ENCODE measurements at places on chromosomes 13 and 19.
A peak's percentile ranks its signal among the peaks of the same experiment; 100 is the strongest.

DNA sequence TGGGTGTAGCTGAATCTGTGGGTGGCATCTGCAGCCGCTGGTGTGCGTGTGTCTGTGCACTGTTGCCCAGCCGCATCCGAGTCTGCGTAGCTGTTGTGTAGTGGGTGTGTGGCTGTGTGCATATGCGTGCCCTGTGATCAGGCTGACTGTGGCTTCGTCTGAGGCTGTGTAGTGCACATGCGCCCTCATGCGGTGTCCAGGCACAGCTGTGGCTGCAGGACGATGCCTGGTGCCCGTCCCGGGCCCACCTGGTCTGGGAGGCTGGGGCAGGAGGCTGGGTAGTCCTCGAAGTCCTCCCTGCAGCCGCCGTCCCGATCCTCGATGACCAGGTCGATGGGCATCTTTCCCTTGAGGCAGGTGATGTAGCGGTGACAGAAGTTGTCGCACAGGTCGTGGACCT is 4.9 kb downstream of the MEIS3 start:
- no peak for DNase-seq

- DNase-seq: no peak
Observed at GRCh38 chr13:76455960-76456359, 430.2 kb downstream of the KCTD12 start.

DNA sequence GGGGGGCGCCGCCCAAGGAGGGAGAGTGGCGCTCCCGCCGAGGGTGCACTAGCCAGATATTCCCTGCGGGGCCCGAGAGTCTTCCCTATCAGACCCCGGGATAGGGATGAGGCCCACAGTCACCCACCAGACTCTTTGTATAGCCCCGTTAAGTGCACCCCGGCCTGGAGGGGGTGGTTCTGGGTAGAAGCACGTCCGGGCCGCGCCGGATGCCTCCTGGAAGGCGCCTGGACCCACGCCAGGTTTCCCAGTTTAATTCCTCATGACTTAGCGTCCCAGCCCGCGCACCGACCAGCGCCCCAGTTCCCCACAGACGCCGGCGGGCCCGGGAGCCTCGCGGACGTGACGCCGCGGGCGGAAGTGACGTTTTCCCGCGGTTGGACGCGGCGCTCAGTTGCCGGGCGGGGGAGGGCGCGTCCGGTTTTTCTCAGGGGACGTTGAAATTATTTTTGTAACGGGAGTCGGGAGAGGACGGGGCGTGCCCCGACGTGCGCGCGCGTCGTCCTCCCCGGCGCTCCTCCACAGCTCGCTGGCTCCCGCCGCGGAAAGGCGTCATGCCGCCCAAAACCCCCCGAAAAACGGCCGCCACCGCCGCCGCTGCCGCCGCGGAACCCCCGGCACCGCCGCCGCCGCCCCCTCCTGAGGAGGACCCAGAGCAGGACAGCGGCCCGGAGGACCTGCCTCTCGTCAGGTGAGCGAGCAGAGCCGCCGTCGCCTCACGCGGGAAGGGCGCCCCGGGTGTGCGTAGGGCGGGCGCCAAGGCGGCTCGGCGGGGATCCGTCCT is at the start of gene RB1:
Gene RB1 (plus strand): TSS at position 393 of the 784 bp plus-strand sequence. CDS start 162 bp downstream, at position 555.
- DNase-seq: peak; percentile 29

GRCh38 chr13:47455626-47456025 is 545.4 kb downstream of the SUCLA2 start:
- no peak for DNase-seq

- DNase-seq: no peak
Observed at GRCh38 chr13:40911341-40911740, 107.8 kb downstream of the ELF1 start.

GRCh38 chr19:48363500-48363809 is 285 bp downstream of the TMEM143 start:
- no peak for DNase-seq

GRCh38 chr19:31543456-31543855 is 194.2 kb upstream of the TSHZ3 start:
- no peak for DNase-seq

GRCh38 chr13:24341439-24341838 is 32.1 kb downstream of the C1QTNF9 start:
- DNase-seq: no peak

DNA sequence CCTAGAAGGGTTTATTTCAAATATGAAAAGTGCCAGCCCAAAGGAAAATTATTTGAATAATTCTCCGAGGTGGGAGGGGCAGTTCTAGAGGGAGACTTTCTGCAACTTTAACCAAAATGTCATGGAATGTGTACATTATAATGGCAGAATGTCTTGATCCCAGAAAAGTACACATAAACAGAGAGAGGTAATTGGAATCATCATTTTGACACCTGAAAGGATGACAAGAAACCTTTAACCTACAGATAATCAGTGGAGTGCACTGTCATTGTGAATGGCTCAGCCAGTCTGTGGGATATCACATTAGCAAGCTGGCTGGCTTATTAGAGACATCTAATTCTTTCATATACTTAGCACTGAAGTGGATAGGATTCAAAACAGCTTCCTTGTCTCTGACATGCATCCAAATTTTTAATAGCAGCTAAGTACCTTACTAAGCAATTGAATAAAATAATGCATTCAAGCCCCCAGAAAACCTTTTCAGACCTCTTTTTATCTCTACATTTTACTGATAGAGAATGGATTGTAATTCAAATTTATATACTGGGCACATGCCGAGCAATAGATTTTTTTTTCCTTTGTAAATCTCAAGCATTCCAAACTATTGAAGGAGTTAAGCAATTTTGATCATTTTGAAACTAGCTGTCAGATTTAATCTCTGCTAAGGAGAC is 468.6 kb downstream of the COG6 start:
- no peak for DNase-seq

- DNase-seq: no peak
Observed at GRCh38 chr13:40485611-40486517, 180.6 kb downstream of the FOXO1 start.

DNA sequence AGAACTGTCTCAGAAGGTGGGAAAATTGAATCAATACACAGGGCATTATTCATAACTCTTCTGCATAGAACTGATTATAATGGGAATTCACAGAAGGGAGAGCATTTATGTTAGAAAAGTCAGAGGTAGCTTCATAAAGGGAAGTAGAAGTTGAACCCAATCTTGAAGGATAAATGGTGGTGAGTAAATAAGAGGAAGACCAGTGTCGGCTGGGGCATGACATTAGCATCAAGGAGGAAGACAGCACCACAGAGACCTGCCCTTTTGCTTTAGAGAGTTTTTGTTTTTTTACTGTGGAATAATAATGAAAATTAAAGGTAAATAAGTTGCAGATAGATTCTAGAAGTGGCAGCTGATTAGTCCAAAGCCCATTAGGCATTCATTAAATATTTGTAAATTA is 21.9 kb downstream of the CDC16 start:
- DNase-seq: no peak

- DNase-seq: no peak
Observed at GRCh38 chr13:21576426-21576825, 27.5 kb downstream of the MICU2 start.

GRCh38 chr19:35955881-35956634 is 19.9 kb downstream of the LRFN3 start:
- no peak for DNase-seq

DNA sequence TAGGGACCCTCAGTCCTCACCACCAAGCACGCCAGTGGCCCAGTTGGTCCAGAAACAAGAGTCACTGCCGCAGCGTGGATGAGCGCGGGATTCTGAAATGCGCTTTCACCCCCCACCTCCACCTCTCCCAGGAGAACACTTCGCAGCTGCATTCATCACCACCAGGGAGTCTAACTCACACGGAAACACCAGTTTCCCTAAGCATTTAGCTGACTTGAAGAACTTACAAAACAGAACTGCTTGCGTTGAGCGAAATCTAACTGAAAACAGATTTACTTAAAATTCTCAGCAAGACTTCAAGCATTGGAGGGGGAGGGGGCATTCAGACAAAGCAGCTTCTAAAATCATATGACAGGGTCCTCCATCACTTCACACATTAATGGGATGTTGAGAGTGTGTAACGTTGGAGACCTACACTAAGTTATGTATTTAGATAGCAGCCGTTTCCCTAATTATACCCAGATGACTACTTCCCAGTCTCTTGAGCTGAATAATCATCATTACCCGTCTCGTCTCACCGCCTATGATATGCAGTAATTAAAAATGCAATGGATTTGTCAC is 258.2 kb upstream of the IRS2 start:
- no peak for DNase-seq

Measured in cortex of kidney (tissue), 1 donor.